ENCODE measurements at places on chromosomes 16 and 17.

DNA sequence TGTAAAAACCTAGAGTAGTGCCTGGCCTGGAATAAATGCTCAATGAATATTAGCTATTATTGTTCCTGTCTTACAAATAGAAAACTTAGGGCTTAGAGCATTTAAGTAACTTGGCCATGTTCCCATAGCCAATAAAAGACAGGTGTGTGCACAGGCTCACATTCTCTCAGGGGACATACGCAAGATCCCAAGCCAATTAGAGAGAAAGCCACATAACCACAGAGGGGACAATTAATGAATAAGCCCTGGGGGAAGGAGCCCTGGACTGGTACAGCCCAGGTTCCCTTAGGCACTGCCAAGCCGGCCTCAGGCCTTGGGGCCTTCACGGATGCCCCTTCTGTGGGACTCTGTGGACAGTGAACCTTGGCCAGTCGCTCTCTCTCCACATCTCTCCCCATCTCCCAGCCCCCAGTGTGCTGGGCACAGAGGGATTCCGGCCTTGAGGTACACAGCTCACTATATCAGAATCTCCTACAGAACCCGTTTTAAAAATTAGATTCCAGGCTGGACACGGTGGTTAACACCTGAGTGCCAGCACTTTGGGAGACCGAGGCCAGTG, 27.3 kb upstream of the ABCC12 start:
- no peak for DNase-seq

DNA sequence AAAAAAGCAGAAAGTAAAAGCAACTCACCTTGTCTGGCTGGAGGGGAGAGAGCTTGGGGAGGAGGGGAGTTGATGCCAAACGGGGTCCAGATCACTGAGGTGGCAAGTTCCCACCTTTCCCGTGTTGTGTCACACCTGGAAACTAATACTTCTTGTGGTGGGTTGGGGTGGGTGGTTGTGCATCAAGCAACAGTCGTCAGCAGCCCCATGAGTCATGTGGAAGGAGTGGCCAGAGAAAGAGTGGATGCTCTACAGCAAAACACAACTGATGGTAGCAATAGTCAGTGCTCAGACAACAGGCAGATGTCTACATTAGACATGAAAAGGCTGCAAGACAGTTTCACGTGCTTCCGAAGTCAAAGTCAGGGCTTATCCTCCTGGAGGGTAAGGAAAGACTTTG, 35.4 kb downstream of the ARSG start:
- DNase-seq = no peak

DNA sequence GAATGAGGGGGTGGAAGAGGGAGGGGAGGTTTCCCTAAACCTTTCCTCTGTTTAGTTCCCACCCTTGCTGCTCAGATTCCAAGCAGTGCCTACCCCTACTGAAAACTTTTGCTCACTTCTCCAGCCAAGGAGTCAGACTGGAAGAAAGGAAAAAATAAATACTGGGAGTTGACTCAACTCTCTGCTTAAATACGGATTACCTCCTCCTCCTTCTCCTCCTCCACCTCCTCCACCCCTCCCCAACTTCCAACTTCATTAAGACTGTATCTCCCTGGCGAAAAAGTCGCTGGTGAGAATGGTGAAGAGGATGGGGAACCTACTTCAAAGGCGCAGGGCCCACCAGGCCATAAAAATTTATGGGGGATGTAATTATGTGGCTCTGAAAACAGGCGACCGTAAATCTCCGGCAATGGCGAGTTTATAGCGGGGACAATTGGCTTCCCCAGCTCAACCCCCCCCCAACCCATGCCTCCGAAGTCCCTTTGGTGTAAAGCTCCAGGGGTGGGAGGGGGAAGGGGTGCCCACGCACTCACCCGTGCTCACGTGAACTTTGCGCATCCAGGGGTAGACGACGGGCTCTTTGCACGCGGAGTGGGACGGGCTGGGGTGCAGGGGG, 712 bp downstream of the HOXB4 start:
- no peak for DNase-seq

GRCh38 chr17:73224237-73224636, 31.4 kb downstream of the COG1 start:
- no peak for DNase-seq

DNA sequence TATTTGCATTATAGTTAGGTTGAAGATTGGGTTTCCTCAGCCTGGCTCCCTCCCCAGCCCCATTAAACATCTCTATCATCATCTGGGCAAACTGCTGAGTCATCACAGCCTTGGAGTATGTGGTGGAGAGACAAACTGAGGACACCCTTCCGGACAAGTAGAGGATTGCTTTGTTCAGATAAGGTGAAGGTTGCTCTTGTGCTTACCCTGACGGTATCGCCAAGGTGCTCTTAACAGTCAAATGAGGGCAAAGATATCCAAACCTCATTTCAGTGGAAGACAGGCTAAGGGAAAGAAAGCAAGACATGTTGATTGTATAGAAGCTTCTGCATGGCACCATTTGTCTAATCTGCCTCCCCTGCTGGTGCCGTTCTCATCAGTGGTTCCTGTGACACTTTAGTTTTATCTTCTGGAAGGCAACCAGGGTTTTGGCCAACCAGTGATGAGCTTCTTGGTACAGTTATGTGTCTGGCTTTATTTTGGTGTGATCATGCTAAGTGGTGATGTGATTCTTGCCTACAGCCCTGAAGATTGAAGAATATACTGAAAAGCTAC, 56.9 kb upstream of the LGALS9 start:
- DNase-seq = no peak

- DNase-seq = peak; percentile 64
These were observed 196.9 kb downstream of the SPECC1 start for GRCh38 chr17:20206068-20206467.

DNA sequence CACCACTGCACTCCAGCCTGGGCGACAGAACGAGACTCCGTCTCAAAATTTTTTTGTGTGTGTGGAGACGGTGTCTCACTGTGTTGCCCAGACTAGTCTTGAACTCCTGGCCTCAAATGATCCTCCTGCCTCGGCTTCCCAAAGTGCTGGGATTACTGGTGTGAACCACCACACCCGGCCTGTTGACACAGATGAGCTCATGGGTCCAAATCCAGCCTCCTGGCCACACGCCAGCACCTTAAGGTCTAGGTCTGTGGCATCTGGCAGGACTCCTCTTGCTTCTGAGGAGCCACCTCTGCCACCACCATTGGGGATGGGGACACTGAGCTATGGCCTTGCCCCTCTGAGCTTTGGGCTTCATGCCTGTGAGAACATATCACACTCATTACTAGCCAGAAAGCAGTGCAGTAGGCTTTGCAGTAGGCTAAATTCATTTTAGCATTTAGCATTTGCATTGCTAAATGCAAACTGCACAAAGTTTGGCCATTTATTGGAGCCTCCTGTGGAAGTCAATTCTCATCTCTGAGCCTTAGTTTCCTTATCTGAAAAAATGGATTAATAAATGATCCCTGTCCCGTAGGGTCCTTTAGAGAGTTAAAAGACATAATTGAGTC, 5.5 kb upstream of the CDIPT start:
- DNase-seq = no peak

Data from RCC 7860 (cell line).